Colonic mucosa (tissue), 4 donors: ENCODE measurements at places on chromosomes 5 and 9.
A peak's percentile ranks its signal among the peaks of the same experiment; 100 is the strongest.

- DNase-seq = no peak
These were observed 75.1 kb downstream of the GABRB2 start for GRCh38 chr5:161471211-161471950.

DNA sequence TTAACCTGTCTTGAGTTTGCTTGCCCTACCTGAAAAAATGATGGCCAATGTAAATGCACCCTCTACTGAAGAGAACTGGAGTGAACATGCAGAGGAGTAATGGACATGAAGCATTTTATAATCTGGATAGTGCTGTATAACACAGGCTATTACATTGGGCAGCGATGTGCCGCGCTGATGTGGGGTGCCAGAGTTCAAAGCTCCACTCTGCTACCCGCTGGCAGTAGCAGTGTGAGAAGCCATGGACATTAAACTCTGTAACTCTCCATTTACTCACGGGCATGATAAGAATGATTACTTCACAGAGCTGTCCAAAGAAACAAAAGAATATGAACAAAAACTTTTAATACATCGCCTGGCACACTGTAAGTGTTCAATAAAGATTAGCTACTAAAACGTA, 7.5 kb upstream of the CDH6 start:
- no peak for DNase-seq

- no peak for DNase-seq
These were observed 480.2 kb upstream of the PTPRD start for GRCh38 chr9:11092974-11093373.

DNA sequence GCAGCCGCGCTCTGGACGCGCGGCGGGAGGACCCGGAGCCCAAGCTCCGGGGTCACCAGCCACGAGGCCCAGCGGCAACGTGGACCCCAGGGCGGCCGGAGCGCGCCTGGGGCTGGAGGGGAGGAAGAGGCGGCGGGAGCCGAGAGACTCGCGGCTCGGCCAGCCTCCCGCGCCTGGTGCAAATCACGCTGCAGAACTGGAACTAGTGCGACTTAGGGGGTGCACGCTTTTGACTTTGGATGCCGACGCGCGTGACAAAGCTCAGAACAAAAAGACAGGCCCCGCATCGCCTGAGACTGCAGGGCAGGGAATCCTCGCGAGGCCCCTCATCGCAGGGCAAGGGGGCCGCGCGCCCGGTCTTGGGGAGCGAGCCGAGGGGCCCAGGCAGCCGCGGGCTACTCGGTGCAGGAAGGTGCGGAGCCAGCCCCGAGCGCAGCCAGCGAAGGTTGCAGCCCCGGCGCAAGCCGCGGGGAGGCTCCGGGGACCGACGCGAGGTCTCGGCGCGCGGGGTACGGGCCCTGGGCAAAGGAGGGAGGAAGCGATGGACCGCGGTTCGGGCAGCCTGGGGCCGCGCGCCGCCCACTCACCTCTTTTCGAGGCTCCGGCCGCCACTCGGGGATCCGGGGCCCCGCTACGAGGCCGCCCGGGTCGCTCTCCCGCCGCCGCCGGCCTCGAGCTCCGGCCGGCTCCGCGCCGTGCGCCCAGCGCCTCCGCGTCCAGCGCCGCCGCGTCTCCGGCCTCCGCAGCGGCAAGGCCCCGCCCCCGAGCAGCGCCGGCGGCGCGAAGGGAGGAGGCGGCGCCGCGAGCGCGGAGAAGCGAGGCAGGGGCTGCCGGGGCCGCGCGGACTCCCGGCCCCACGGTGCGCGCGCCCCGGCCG, at the start of gene GOLM1:
GOLM1 (minus strand) TSS at position 735 of the 877 bp plus-strand sequence. CDS start 20,238 bp downstream, outside the sequence.
- DNase-seq = peak; percentile 48

DNA sequence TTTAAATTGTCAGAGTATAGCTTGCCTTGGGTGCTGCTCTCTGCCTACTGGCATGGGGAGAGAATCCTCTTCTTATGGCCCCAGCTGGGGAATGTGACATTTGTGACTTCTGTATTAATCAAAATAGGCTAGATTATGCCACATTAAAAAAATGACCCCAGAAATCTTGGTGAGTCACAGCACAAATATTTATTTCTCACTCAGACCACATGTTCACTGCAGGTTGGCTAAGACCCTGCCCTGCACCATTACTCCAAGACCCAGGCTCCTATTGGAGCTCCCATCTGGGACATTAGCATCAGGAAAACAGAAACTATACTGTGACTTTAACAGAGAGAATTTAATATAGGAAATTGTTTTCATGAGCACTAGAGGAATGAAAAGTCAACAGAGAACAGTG, 16.6 kb upstream of the WHRN start:
- no peak for DNase-seq

- DNase-seq = no peak
These were observed 22.8 kb downstream of the IGIP start for GRCh38 chr5:140148508-140148907.

GRCh38 chr5:158194561-158194976, 335.6 kb upstream of the CLINT1 start:
- DNase-seq = no peak

DNA sequence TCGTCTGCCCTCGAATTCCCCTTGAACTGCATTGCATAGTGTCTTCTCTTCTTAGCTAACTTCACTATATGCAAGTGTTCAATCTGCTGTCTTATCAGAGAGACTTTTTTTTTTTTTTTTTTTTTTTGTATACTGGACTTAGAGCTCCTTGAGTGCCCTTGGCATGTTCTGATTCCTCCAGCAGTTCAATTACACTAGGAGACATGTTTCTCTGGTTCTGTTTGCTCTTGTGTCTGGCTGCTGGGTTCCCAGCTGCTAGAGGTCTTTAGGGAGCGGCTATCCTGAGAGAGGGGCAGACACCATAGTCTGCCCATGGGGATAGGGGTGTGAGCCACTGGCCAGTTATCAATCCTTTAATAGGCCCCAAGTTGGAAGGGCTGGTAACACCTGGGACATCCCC, 13.1 kb downstream of the OR2S2 start:
- no peak for DNase-seq

DNA sequence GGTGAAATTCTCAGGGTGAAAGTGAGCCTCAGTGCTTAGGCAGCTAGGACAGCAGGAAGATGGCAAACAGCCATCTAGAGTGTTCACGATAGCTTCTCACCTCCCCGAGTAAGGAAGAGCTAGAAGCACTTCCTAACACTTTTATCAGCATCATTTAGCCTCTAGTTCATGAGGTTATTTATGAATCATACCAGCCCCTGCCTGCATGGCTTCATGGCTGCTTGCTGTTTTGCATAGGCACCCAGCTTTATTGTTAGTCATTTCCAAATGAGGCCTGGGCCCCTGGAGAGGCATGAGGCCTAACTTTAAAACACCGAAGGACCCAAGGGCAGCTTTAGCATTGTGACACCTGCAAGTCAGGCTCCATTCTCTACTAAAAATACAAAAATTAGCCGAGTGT, 134.9 kb upstream of the PANK3 start:
- DNase-seq = no peak

GRCh38 chr9:77177894-77178794, 810 bp downstream of the VPS13A start:
- DNase-seq = peak; percentile 62

DNA sequence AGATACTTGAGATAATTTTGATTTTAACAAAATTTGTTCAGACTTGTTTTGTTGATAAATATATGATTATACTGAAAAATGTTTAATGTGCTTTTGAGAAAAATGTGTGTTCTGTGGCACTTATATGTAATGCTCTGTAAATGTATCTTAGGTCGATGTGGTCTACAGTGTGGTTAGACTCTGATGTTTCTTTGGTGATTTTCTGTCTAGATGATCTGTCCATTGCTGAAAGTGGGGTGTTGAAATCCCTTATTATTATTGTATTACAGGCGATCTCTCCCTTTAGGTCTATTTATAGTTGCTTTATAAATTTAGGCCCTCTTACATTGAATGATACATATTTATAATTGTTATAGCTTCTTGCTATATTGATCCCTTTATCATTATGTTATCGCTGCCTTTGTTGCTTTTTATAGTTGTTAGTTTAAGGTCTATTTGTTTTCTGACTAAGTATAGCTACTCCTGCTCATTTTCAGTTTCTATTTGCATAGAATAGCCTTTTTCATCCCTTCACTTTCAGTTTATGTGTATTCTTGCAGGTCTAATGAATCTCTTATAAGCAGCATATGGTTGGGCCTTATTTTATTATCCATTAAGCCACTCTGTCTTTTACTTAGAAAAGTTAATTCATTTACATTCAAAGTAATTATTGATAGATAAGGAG, 124.3 kb downstream of the MRPS30 start:
- no peak for DNase-seq

- no peak for DNase-seq
These were observed 18.7 kb upstream of the CYFIP2 start for GRCh38 chr5:157247267-157247666.

- no peak for DNase-seq
These were observed 999 bp upstream of the DRD1 start for GRCh38 chr5:175444905-175445456.

- DNase-seq = peak; percentile 59
These were observed 218.6 kb downstream of the PIK3R1 start for GRCh38 chr5:68433923-68434879.

- no peak for DNase-seq
These were observed 265.1 kb downstream of the GAS1 start for GRCh38 chr9:86682240-86682639.

- DNase-seq = no peak
These were observed 37.8 kb downstream of the GLRX start for GRCh38 chr5:95784514-95785302.

DNA sequence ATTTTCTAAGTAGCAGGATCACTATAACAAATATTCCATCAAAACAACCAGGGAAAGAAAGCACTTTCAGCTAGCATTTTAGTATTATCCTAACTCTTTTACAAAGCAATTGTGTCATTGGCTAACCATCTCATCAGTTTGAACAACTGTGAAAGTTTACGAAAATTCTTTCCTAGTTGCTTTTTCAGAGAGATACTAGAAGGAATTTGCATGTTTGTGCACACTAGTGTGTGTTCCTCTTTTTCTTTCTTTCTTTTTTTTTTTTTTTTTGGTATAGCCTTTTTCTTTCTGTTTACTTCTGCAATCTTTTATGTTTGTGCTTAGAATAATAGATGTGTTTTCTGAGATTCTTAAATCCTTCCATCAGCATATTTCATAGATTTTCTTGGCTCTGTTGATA, 124.7 kb upstream of the SEMA6A start:
- DNase-seq = no peak

- no peak for DNase-seq
These were observed 115.3 kb downstream of the MARCHF11 start for GRCh38 chr5:16064135-16064893.

DNA sequence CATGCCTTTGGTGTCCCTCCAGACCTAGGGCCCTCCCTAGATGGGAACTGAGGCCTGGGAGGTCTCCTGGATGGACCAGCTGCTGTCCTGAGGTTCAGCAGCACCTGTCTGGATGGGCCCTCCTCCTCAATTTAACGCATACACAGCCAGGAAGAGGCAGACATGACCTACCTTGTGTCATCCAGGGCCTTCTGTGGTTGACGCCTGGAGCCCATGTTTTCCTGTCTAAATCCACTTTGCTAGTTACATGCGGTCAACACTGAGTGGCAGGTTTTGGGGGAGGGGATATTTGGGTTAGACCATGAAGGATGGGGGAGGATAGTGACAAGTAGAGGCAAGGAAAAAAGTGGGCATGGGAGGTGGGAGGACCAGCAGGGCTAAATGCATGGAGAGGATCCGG, 3.1 kb upstream of the STC2 start:
- DNase-seq = no peak

- no peak for DNase-seq
These were observed 91.3 kb upstream of the SLC25A48 start for GRCh38 chr5:135743181-135743580.

GRCh38 chr5:73780302-73781080, 154.5 kb downstream of the ARHGEF28 start:
- DNase-seq = peak; percentile 24

DNA sequence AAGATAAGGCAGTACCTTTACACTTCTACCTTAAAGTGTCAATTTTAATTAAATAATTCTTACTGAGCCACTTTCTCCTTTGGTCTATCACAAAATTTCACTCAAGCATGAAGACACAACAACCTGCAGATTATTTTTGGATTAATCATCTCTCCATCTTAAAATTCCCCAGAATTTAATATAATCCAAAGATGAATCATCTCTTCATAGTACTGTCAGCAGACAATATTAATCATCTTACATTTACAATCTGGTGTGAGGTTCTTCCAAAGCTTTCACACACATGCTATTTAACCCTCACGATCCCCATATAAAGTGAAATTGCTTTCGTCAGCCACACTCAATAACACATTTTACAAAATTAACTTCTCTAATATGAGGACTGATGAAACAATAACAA, 43.0 kb downstream of the LHFPL2 start:
- no peak for DNase-seq

- DNase-seq = no peak
These were observed 28.4 kb downstream of the TIMD4 start for GRCh38 chr5:156934450-156935211.

- no peak for DNase-seq
These were observed 706.4 kb downstream of the SEMA5A start for GRCh38 chr5:8839361-8840055.

DNA sequence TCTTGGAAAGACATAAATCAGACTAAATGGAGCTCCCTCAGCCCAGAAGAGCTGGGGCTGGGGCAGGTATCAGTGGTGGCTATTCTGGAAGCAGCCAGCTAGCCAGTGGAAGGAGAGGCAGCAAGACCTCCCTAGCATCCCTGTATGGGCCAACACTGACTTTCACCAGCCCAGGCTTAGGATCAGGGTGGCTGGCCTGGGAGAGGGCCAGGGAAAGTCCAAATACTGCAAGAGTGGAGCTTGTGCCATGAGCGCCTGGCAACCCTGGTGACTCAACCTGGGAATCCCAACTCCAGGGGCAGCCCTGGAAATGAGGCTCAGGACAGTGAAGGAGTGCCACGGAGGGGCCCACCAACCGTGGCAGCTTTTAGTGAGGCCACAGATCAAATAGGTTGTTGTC, 7.6 kb upstream of the IRF1 start:
- peak; percentile 26 for DNase-seq

- DNase-seq = peak; percentile 37
These were observed 518 bp downstream of the ZDHHC12 start for GRCh38 chr9:128723352-128723865.

DNA sequence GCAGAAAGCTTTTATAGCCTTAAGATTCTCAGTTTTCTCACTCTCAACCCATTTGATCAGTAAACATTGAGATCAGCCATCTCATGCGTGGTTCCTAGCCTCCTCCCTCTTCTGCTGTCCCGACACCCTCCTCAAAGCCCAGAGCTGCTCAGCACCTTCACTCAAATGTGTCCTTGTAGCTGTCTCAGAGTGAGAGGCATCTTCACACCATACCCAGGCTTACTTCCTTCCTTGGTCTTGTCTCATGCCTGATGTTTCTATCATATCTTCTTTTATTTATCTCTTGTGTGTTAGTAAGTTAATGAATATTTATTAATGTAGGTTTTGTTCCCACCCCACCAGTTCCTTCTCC, 72.4 kb upstream of the SNX2 start:
- DNase-seq = no peak

- DNase-seq = no peak
These were observed 60.0 kb upstream of the TUT7 start for GRCh38 chr9:86413971-86414880.

GRCh38 chr5:158752656-158752973, 347.1 kb downstream of the EBF1 start:
- DNase-seq = no peak

- no peak for DNase-seq
These were observed 501.5 kb downstream of the DMAC1 start for GRCh38 chr9:7298123-7298522.

- no peak for DNase-seq
These were observed 10.5 kb downstream of the LHX6 start for GRCh38 chr9:122218071-122218934.

GRCh38 chr5:76209297-76209696, 126.1 kb downstream of the SV2C start:
- DNase-seq = no peak
